Cerebellar nuclear complex (tissue), 1 donor: ENCODE measurements at places on chromosomes 7 and 10.

DNA sequence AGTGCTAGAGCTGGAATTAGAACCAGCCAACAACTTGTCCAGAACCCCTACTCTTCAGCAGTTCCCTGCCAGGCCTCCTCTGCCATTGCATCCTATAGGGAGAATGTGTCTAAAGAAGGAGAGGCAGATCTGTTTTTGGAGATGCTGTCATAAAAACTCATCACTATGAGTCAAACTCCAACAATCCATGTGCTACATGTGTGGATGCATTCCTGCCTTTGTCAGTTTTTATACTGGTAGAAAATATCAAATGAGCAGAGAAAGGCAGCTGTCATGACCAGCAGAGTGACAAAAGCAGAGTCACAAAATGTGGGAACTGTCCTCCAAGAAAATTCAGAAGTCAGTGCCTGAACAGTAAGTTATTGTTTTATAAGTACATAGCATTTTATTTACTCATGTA, 93.0 kb downstream of the ABLIM1 start:
- DNase-seq: no peak

- no peak for DNase-seq
Observed at GRCh38 chr7:94513565-94513860, 3.9 kb downstream of the CASD1 start.

DNA sequence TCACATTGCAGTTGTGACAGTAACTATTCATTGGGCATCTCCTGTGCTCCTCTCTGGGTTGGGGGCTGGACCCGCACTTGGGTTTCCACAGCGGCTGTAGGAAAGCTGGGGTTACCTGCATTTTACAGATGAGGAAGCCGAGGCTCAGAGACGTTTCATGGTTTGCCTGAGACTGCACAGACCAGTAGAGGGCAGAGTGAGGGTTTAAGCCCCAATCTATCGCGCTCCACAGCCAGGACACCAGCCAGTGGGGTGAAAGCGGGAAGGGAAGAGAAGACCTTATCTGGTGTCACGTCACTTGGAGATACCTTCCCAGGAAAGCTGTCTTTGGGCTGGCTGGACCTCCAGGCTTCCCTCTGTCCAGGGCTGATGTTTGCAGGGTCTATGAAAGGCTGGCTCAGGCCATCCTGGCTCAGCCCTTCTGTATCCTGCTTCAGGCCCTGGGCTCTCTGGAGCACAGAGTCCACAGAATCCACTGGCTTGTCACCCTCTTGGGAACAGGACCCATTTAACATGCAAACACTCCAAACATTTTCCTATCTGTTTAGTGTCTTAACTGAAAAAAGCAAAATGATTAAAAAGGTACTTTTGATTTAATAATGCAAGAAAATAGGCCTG, 167.7 kb downstream of the EMX2 start:
- DNase-seq: no peak

GRCh38 chr10:120744040-120744439, 107.1 kb upstream of the WDR11 start:
- DNase-seq: no peak

- DNase-seq: no peak
Observed at GRCh38 chr7:127556404-127556803, 29.0 kb downstream of the GCC1 start.

DNA sequence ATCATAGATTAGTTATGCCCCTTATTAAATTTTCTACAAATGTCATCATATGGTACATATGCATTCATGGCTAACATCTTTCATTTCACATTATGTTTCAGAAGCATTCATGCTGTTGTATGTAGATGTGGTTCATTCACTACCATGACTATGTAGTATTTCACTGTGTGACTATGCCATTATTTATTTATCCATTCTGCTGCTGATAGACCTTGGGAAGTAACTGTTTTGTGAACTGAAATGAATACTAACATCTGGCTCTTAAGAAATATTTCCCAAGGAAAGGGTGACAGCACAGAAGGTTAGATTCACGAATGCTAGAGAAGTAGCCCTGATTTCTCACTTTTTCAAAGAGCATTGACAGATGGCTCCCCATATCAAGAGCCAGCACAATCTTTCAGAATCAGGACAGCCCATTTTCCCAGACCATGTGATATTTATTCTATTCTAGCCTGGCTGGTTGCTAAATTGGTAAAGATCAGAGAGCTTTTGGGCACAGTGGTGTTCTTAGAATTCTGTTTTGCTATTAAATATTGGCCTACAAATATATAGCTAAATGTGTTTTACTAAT, 157.4 kb downstream of the DYNC1I1 start:
- DNase-seq: no peak

DNA sequence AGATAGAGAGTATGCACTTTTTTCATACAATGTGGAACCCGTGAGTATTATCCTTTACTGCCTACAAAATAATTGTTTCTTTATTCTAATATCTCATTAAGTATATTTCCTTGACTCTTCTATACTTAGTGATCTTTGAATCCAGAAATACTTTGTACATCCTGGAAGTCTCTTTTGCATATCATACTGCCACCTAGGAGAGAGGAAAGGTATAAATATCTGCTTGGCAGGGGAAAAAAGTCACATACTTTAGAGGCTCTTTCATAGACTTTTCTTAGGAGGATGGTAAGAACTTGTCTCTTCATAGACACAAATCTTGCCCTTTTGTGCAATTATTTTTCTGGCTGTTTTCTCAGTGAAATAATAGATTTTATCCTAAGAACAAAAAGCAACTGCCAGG, 436.0 kb downstream of the PAXIP1 start:
- no peak for DNase-seq

GRCh38 chr10:34526186-34526585, 288.9 kb downstream of the PARD3 start:
- no peak for DNase-seq

- no peak for DNase-seq
Observed at GRCh38 chr10:4279655-4280054, 494.6 kb upstream of the KLF6 start.

- no peak for DNase-seq
Observed at GRCh38 chr10:34959786-34960185, 130.4 kb downstream of the CUL2 start.

DNA sequence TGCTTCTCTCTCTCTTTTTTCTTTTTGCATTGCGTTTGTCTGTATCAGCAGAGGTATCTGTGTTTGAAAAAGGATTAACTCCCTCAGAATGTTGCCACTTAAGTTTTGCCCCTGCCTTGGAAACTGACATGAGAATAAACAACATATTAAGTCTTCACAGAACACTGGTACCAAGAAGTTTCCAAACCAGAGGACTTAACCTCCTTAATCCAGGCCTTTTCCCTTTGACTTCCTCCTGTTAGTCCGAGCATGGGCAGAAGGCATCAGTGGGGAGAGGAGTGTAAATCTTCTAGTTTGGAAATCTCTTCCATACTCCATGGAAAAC, 681.4 kb downstream of the LRMDA start:
- DNase-seq: no peak

GRCh38 chr10:133315847-133316246, 7.1 kb downstream of the ZNF511 start:
- DNase-seq: no peak

GRCh38 chr10:688312-689120, 952 bp downstream of the DIP2C start:
- no peak for DNase-seq

GRCh38 chr10:80472234-80473095, 18.4 kb downstream of the TSPAN14 start:
- DNase-seq: no peak

GRCh38 chr10:95756809-95757684, 1.1 kb downstream of the ENTPD1 start:
- no peak for DNase-seq

GRCh38 chr10:110007161-110007700, 553 bp upstream of the ADD3 start:
- DNase-seq: no peak

DNA sequence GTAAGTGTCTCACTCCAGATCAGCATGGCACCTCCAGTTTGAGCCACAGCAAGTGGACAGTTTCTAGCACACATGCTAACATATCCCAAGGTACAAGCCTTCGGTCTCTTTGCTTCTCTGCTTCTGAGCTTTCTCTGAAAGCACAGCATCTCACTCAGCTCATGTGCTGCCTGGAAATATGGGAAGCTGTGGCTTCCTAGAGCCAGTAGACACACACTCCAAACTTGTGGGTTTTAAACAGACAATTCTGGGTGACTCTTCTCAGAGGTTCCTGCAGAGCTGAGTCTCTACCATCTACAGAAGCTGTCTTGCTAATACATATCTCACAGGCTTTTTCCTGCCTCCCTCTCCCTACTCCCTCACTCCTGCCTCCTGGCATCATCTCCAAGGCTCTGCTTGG, 23.9 kb upstream of the TMEM273 start:
- no peak for DNase-seq

GRCh38 chr10:68086910-68087684, 12.0 kb upstream of the HERC4 start:
- no peak for DNase-seq

DNA sequence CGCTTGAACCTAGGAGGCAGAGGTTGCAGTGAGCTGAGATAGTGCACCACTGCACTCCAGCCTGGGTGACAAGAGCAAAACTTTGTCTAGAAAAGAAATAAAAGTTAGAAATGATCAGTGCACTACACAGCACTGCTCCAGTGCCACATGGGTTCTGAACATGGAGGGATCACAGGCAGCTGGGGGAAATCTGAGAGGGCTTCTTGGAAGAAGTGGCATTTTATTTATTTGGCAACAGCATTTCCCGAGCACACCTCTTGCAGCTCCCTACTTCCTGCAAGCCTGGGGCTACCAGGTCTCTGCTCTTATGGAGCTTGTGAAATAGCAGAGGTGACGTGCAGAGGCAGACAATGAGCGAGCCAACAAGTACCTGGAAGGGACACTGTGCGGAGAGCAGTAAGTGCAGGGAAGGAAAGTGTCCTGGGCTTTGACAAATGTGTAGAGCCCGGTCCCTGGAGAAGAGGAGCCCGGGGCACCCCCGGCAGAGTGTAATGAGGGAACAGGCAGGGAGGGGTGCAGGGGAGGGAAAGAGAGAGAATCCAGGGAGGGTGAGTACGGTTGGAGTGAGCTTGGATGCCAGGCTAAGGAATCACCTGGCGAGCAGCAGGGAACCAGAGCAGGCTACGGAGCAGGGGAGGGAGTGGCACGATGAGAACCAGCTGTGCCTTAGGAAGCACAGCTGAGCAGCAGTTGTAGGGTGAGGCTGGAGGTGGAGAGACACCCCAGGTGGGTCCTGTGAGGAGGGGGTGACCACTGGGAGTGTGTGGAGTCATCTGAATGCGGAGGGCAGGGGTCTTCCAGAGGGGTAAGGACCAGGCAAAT, 104.6 kb upstream of the CTBP2 start:
- no peak for DNase-seq
